ENCODE measurements at places on chromosomes 6 and 20. TPM values are rescaled to one million over a fixed set of nuclear protein-coding genes. Genes with fewer than 3 reads are reported as not detected.

The CCDC167 gene
- total RNA-seq: 28.0 TPM

The DZANK1 gene
- 0.38 TPM for total RNA-seq

GRCh38 chr6:149990212-149990660 is 26.5 kb downstream of the ULBP1 start:
- no peak for DNase-seq

- DNase-seq: no peak
These were observed 33.3 kb upstream of the ADGRF4 start for GRCh38 chr6:47665112-47665511.

The ENPP5 gene
- total RNA-seq: 2.9 TPM
